Hematopoietic multipotent progenitor cell treated with erythropoietin and hydrocortisone succinate and interleukin-3 and kit ligand, for 15 days (in vitro differentiated cells): ENCODE measurements at places on chromosomes 3 and 15.

- DNase-seq = no peak
Measured at GRCh38 chr3:54180921-54181320, 58.6 kb downstream of the CACNA2D3 start.

DNA sequence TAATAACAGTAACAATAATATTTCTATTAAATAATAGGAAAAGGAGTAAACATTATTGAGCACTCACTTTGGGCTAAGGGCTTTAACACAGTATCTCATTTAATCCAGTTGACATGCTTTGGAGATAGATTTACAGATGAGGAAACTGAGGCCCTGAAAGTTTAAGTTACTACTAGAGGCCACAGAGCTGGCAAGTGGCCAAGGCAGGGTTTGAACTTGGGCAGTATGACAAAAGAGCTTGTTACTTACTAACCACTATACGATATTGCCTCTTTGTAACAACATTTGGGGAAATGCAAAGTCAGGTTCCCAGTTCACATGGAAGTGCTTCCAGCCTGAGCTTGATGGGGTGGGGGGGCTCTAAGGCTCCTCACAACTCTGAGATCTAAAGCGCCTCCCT lies 149.1 kb upstream of the LMCD1 start:
- no peak for DNase-seq

DNA sequence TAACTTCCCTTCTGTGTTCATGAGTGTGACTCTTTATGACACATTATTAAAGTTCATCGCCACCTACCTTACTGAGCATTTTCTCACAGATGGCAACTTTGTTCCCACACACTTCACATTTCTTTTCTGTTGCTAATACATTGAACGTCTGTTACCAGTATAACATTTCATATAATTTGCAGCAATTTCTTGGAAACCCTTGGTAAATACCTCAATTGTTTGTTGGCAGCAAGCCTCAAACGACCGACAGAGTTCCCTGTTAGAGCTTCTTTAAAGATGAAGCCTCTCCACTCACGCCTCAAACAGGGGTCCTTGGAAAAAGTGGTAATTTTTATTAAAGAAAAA lies 3.2 kb upstream of the CHSY1 start:
- DNase-seq = peak; percentile 61

DNA sequence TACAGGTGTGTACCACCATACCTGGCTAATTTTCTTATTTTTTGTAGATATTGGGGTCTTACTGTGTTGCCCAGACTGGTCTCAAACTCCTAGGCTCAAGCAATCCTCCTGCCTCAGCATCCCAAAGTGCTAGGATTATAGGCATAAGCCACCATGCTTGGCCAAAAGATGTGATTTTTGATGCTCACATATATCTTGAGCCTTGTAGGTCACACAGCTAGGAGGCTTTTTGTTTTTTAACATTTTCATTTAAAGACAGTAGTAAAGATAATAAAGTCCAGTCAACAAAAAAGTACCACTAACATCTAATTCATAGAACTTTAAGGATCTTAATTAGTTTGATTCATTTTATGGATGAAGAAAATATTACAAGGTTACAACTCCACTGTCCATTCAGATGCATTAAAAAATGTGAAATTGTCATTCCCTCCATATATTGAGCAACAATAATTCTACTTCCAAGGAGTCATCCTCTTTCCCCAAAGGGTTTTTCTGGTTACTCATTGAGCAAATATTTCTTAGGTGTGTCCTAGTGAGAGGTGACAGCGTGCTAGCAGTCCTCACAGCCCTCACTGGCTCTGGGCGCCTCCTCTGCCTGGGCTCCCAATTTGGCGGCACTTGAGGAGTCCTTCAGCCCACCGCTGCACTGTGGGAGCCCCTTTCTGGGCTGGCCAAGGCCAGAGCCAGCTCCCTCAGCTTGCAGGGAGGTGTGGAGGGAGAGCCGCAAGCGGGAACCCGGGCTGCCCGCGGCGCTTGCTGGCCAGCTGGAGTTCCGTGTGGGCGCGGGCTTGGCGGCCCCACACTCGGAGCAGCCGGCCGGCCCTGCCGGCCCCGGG lies 8.3 kb upstream of the TASOR start:
- no peak for DNase-seq

GRCh38 chr3:74515451-74515850 lies 99.0 kb downstream of the CNTN3 start:
- DNase-seq = no peak

DNA sequence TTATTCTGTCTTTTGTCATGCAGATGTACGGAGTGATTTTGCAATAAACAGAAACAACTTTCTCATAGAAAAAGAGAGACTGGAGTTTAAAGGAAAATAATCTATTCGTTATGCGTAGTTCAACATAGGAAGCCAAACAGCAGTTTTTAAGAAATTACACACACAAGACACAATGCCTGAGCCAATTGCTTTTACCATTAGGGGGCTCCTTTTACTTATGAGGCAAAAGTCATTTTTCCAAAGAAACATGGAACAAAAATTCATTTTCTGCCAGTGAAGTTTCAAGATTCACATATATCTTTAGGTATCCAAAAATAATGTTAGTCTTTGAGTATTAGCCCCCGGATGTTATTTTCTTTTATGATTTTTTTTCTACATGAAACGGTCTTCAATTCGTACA lies 10.7 kb downstream of the CNTN6 start:
- DNase-seq = no peak

DNA sequence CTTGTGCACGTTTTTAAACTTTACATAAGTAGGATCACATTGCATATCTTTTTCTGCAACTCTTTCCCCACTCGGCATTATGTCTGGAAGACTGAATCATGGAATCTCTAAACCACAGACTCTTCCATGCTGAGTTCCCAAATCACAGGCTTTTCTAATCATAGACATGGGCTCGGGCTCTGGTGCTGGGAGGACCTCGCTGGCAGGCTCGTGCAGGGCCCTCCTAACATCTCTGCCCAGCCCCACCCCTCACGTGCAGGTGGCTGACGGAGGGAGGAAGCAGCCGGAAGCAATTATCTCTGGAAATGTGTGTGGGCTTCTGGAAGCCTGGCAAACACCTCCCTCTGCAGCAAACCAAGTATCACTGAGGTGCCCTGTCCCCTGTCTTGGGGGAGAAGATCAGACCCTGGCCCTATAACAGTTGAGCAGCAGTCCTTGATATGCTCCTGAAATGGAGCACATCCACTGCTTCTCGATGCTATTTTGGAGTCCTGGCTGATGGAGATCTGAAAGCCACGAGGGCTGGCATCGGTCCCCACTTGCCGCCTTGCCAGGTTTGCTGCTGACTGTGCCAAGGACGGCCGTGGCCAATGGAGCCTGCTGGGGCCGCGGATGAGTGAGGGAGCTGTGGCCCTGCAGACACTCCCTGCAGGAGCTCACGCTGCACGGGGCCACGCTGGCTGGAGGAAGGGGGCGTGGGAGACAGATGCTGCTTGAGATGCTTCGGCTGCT lies 4.4 kb upstream of the IQSEC1 start:
- DNase-seq = no peak

- DNase-seq = no peak
Measured at GRCh38 chr3:42226470-42227425, 39.2 kb downstream of the CCK start.

DNA sequence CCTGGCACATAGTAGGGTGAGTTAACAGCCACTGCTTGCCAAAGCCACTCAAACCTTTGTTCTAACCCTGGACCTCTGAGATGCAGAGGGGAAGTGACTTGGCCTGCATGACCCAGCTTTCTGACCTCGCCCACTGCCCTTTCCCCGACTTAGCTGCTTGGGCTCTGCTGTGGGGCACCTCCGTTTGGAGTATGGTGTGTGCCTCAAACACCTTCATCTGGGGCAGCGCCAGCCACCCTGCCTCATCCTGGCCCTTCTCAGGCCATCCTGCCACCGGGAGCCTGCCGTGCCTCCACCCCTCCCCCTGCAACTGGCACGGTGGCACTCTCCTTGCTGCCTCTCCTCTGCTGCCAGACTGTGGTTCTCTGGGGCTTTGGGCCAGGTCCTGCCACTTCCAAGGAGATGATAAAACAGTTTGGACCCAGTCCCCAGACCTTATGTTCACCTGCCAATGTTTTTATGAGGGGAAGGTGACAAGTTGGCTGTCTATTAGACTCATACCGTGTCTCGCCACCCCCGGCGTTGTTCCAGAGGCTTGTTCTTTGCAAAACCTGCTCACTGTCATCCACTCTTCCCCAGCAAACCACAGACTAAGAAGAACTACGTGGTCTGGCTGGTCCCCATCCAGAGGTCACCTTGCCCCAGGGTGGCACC lies 32.2 kb downstream of the SLC6A6 start:
- no peak for DNase-seq

DNA sequence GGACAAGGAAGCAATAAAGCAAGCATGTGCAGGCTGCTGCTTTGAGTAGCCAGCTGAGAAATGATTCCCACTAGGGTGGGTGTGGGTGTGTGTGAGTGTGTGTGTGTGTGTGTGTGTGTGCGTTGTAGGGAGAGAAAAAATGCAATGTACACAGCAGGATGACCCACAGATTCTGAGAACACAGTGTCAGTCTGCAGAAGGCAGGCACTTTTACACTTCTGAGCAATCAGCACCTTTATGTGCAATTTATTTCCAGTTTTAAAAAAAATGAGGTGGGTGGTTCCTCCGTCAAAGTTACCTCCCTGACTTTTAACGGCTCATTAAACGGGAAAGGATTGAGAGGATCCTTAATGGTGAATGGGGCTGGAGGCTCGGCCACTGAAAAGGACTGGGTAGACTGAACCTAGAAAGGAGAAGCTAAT lies 38.5 kb upstream of the LIPC start:
- no peak for DNase-seq

DNA sequence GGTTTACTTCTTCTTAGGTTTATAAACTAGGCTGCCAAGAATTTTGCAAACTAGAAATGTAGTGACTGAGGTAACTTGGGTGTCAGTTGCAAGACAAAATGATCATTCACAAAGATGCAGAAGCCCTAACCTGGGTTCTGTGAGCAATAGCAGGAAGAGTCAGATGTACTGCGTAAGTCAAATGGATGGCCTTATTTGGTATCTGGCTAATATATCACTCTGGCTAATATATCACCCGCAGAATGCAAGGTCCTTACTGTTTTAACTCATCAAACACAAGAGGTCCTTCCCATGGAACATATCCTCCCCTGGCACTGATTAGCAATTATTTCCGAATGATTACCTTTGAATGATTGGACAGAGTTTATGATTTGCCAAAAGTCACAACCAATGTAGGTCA lies 37.4 kb downstream of the RBMS3 start:
- DNase-seq = no peak

- DNase-seq = no peak
Measured at GRCh38 chr15:45106002-45106790, 7.8 kb downstream of the DUOX2 start.

DNA sequence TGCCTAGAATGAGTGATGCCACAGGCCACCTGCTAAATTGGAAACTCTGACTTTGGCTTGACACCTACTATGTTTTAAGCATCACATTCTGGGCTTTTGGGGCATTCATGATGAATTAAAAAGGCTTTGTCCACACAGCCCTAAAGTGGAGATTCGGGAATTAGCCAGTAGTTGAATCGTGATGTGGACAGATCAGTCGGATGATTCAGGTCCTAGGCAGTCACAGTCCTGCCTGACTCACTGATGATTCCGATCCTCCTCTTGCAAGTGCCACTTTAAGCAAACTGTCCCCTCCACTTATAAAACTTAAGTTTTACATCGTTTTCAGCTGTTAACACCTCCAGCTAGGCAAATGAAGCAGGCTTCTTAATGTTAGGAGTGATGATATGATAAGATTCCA lies 75.3 kb downstream of the SYNPR start:
- DNase-seq = no peak

DNA sequence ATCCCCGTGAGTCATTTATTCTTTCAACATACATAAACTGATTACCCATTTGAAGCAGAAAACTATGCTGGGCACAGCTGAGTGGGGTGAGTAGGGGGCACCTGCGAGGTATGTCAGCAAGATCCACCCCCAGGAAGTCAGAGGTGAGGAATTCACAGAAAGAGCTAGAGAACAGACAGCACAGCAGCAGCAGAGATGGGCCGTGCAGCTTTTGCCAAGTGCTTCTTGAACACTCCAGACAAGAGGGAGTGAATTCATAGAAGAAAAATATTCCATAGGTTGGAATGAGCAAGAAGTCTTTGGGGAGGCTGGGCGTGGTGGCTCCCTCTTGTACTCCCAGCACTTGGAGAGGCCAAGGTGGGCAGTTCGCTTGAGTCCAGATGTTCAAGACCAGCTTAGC lies 9.4 kb upstream of the ADCY5 start:
- no peak for DNase-seq

DNA sequence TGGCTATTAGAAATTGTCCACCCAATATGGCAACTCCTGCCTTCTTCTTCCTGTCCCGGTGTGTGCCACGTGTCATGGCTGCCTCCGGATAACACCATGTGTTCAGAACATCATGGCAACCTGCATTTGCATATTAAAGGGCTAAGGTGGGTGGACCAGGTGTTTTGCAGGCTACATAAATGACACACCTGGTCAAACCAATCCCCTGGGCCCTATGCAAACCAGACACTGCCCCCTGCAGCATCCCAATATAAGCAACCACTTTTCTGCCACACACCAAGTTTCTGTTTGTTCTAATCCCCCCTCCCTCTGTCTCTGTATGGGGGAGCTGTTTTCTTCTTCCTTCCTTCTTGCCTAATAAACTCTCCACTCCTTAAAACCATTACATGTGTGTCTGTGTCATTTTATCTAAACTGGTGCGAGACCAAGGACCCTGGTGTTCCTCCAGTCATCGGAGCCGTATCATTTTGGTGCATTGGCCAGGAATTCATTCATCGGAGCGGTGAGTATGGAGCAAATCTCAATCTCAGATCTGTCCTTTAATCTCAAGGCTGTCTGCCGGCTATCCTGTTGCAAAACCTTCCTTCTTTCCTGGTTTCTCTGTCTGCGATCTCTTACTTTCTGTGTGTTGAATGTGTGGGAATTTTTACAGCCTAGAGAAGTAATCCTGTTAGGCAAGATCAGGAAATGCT lies 44.5 kb downstream of the NCEH1 start:
- DNase-seq = no peak

GRCh38 chr3:197333901-197334639 lies 35.7 kb upstream of the DLG1 start:
- DNase-seq = no peak

DNA sequence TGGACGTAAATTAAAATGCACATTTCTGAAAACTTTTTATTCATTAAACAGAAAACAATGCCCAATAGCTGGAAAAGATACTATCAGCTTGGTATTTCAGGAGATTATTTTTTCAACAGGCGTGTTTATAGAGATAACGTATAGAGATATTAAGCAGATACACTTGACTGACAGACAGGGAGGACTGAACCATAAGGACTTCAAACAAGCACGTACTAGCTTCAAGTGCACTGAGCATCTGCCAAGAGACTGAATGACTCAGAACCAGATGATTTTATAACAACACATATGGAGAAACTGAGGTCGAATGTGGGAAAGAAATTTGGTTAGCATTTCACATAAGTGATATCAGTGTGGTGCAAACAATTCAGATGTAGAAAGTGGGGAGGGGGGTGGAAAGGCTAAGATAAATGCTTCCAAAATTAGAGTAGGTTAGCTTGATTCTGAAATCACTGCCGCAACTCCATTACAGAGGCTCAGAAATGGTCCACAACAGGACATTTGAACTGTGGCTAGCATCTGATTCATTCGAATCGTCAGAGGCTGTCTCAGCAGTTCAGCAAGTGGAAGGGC lies 103.5 kb downstream of the SEMA6D start:
- DNase-seq = no peak
